ENCODE measurements at places on chromosomes 5 and 9.

GRCh38 chr9:92406477-92406876, 2.1 kb upstream of the OGN start:
- DNase-seq = no peak

- no peak for DNase-seq
Observed at GRCh38 chr9:82920154-82920553, 142.8 kb downstream of the RASEF start.

DNA sequence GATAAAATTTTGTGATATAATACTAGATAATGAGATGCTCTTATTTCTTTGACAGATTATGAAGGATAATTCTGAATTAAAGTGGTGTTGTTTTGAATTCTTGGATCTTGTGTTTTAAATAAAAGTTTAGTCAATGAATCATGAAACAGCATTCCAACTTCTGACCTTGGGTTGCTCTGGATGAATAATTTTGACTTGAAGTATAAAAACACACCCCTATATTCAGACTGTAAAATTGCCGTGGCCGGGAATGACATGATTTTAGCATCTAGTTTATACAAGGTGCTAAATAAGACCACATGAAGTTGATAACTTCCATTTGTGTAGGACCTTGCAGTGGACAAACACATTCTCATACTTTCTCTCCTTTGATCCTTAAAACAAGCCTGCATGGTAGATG, 67.2 kb upstream of the DAP start:
- no peak for DNase-seq

DNA sequence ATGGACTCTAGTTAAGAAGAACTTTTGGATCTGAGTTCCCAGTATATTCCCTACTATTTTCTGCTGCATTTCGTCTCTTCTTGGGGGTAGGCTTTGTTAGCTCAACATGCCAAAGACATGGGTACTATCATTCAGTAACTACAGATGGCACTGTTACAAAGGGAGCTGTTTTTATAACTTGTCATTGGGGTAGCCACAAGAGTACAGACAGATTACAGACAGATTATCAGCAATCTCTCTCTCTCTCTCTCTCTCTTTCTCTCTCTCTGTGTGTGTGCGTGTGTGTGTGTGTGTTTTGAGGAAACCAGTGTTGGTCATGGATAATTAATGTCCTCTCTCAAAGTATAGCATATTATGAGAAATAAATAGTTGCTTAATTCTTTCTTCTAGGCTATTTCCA, 116.1 kb downstream of the WDR70 start:
- DNase-seq = no peak

DNA sequence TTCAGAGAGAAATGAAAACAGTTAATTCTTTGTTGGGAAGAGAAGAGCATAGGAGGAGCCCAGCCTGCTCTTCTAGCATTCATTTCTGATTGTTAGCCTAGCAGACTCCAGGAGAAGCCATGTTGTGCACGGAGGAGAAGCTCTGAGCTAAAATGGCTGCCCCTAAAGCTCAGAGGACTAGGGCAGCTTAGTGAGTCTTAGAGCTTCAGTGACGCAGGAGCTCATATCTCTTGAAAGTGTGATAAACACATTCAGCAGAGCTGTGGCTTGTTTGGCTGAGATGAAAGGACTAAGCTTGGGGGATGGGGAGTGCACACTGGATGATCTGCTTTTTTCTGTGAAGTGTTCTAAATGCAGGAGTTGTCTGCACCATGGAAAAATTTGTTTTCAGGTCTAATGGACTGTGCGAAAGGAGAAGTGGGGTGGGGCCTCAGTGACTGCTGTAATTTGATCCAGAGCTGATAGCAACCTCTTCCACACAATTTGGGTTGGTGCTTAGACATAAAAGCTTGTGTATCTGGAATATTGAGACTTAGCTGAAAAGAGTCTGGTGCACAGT, 58.5 kb downstream of the ZNF462 start:
- no peak for DNase-seq

- no peak for DNase-seq
Observed at GRCh38 chr5:57717555-57717954, 234.9 kb upstream of the ACTBL2 start.

DNA sequence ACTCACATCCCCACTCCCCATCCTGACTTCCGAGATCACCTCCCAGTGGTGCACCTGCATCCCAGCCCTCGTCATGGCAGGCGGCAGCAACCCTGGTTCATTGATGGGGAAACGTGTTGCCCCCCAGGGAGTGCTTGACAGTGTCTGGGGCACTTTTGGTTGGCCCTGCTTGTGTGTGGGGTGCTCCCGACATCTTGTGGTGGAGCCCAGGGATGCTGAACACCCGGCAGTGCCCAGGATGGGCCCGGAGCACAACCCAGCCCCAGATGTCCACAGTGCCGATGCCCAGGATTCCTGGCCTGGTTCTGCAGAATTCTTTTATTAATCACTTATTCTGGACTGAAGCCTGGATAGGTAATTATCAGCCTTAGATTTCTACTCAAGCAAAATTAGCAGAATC, 3.7 kb downstream of the MRPL36 start:
- DNase-seq = no peak

GRCh38 chr9:84481231-84481630, 140.7 kb upstream of the SLC28A3 start:
- DNase-seq = no peak

DNA sequence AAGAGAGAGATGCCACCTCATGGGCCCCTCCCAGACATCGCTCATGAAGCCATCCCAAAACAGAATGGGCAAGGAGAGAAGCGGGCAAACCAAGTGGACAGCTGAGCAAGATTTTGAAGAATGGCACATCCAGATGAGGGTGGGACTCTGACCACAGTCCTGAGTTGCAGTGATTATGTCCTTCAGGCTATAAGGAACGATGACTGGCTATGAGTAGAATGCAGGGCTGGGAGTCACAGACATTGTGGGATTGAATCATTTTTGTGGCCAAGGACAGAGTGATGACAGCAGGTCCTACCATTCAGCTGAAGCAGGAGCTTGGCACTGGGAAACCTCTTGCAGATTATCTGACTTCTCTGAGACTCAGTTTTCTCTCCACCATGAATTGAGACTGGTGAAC, 245.7 kb upstream of the SLC30A5 start:
- no peak for DNase-seq

- DNase-seq = no peak
Observed at GRCh38 chr5:148561801-148562311, 92.5 kb downstream of the HTR4 start.

- DNase-seq = no peak
Observed at GRCh38 chr9:20664501-20664900, 19.6 kb upstream of the FOCAD start.

DNA sequence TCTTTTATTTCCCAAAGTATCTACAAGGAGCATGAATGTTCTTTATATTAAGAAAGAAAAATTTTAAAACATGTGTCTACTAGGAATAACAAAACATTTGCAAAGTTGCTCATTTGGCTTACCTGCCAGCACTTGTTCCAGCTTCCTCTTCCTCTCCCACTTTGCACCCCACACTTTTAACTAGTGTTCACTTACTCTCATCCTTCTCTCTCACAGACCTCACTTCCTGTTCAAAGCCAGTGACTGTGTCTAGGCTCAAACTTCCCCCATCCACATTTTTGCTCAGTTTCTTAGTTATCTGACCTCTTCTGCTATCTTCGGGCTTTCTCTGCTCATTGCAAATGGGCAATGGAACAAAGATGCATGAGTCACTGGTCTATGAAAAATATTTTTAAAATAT, 512.2 kb upstream of the ZNF462 start:
- DNase-seq = no peak

DNA sequence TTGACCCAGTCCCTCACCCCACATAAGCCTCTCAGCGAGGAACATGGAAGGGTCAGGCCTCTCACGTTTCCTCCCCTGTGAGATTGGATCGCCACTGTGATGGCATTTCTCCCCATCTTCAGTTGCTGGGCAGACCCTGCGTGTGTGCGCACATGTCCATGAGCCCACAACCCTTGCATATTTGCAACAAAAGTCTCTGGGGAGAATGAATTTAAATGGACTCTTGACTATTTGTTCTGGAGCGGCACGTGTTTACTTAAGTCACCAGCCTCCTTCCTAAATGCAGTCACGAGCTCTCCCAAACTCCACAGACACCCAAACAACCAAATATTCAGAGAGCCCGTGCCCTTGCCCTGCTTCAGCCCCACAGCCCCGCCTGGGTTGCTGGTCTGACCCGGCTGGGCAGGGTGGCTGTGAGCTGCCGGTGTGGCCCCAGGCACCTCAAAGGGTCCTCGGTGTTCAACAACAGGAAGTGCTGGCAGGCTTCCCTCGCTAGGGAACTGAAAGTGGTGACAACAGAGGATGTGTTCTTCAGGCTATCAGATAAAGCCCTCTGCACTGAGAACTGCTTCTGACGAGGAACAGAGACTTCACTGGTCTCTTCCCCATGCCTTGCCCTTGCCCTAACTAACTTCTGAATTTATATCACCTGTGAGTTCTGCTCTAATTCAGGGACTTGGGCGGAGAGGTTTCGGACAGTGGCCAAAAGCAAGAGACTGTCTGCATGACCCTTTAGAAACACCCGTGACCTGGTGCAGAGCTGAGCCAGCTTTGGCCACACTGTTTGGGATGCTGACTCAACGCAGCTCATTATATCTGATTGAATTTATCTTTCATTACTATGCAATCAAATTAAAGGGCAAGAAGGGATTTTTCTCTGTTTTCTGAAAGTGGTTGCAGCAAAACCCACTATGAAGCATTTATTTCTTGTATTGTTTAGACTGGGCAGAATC, 19.2 kb upstream of the CD180 start:
- peak; percentile 64 for DNase-seq

GRCh38 chr5:79109527-79110492, 1.8 kb upstream of the BHMT start:
- peak; percentile 5 for DNase-seq

DNA sequence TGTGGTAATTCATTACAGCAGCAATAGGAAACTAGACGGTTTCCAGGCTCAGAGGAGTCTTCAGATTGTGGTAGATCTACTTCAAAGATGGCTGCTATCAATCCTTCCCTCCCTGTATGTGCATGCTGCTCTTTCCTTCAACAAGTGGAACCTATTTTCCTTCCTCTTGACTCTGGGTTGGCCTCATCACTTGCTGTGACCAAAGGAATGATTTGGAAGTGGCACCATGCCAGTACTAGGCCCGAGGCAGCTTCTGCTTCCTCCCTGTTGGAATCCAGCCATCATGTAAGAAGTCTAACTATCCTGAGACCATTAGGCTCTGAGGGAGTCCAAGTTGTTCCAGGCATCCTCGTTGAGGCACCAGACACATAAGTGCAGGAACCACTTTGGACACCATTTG, 46.5 kb upstream of the MCTP1 start:
- no peak for DNase-seq

- DNase-seq = no peak
Observed at GRCh38 chr5:56299212-56299611, 66.1 kb upstream of the ANKRD55 start.

DNA sequence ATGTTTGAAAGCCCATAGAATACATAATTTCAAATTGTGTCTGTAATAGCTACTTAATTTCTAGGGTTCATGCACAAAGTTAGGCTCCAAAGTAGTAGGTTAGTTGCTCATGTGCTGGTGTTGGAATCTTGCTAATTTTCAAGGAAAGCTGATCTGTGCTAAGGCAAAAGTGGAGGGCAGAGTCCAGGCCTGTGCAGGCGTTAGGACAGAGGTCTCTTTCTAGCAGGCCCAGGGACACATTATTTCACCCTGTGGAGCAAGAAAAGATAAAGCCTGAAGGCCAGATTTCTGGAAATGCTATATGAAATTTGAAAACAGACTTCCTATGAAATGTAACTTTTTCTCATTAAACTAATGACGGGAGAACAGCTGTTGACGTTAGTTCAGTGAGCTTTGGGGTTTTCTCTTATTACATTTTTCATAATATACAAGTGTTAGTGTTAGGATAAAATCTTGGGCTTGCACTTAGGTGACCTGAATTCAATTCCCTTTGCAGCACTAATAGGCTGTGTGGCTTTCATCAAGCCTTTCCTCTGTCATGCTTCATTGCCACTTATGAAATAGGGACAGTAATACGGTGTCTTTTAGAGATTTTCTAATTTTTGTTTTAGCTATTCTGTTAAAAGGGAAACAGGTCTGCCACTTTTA, 196.7 kb upstream of the HAPLN1 start:
- DNase-seq = no peak

DNA sequence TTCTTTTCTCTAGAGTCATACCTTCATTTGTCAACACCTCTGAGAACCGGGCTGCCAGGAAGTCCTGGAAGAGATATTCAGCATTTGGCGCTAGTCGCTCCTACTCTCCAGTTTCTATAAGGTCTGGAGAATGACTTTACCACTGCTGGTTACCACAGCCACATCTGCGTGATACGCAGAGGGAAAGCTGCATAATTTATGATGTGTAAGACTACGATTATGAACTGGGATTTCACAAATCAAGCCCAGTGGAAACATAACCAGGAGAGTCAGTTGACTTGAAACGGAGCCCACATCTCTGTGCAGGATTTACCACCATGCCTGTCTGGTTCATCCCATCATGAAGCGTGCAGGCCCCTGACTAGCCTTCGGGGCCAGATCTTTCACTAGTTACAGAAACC, 72.6 kb downstream of the FGF1 start:
- no peak for DNase-seq

DNA sequence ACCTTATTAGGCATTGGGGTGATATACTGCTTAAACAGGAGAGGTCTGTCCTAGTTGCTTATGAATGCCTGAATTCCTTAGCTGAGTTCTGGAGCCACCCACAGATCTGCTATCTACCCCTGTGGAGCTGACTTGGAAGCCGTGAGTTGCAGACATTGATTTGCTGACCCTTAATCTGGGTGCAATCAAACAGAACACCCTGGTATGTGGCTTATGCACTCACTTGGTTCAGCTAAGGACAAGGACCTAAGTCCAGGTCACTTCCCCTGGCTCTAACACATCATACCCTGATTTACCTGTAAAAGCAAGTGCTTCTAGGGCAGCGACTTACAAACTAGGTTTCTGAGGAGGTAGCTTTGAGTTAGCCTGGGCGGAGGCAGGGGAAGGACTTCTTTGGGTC, 41.6 kb upstream of the TLR4 start:
- no peak for DNase-seq

GRCh38 chr5:36590513-36591286, 15.7 kb upstream of the SLC1A3 start:
- DNase-seq = no peak

- no peak for DNase-seq
Observed at GRCh38 chr9:77562019-77562748, 85.9 kb downstream of the GNA14 start.

- DNase-seq = no peak
Observed at GRCh38 chr5:54775645-54776044, 209.7 kb downstream of the ESM1 start.

GRCh38 chr5:10169359-10169758, 80.3 kb downstream of the ATPSCKMT start:
- DNase-seq = no peak
